Stimulated activated CD8-positive, alpha-beta memory T cell treated with anti-CD3 and anti-CD28 coated beads, Interleukin-7, amount 100 ng/mL, for 1 hour (primary cell): ENCODE measurements at places on chromosomes 2 and 18.

- DNase-seq = no peak
Observed at GRCh38 chr18:57149051-57149450, 2.2 kb downstream of the BOD1L2 start.

DNA sequence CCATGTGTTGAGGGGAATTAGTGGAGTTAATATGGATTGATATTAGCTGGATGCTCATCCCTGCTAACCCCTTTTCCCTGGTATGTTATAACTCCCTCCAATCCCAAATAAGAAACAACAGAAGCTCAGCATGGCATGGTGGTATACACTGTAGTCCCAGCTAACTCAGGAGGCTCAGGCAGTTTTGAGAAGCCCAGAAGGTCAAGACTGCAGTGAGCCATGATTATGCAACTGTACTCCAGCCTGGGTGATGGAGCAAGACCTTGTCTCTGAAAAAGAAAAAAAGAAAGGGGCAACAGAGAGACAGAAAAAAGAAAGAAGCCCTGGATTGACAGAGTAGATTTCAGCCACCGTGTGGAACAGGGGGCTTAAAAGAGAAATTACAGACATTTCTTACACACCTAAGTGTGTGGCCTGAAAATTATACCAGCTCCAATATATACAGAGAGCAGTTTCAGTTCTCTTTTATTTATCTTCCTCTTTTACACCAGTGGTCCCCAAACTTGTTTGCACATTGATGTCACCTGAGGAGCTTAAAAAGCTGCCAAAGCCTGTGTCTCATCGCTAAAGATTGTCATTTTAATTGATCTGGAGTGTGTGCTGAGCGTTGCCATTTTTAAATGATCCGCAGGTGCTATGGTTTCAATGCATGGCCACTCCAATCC, 203.6 kb downstream of the UBE2E3 start:
- no peak for DNase-seq

DNA sequence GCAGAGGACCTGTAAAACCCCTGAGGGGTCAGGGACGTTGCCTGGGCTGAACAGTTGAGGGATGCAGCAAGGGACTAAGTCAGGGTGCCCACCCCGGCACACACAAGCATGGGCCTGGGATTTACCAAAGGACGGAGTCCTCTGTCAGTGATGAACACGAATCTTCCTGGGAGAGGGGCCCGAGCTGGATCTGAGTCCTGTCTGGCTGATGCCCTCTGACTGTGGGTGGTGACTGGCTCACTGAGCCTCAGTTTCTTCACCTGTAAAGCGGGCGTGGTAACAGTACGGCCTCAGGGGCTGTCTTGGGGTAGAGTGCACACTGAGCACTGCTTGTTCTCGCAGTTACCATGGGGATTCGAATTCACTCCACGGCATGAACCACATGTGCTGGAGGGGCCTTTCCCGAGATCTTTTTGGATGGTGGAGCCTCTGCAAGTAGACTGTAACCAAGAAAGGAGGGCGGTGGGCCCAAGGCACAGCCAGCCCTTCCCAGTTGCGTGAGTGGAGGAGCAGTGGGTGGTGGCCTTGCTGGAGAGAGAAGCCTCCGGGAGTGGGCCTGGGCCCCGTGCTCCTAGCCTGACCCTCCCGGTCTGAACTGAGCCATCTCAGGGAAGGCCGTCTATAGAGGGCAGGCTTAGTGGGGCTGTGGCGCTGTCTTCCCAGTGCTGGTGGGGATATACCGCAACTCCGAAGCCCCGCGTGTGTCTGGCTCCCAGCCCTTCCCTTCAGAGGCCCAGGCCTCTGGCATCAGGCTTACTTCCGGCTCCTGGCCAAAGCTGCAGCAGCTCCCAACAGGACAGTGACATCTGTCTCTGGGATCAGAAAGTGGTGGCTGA, 130.8 kb upstream of the HS6ST1 start:
- no peak for DNase-seq

- no peak for DNase-seq
Observed at GRCh38 chr18:68847219-68847837, 49.4 kb downstream of the CCDC102B start.

DNA sequence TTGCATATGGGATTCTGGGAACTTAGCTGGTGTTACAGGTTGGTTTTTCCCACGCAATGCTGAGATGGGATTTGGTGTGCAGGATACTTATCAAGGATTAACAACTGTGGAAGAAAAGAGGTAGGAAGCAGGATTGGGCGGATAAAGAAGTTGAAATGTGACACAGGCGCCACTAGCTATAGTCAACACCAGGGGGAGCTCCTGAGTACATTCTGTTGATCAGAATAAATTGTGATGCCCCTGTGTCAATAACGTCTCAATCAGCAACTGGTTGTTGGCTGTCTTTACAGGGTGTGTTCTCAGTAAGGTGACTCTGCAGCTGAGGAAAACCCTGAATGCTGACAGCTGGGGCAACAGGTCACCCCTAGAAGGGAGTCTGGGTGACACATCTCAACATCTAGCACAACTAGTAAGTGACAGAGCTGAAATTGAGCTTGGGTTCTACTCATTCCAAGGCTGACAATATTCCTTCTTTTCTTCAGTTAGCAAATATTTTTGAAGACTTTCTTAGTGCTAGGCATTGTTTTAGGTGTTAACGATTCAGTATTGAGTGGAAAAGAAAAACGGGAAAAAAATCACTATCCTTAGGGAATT, 143.0 kb downstream of the ARL6IP6 start:
- no peak for DNase-seq

DNA sequence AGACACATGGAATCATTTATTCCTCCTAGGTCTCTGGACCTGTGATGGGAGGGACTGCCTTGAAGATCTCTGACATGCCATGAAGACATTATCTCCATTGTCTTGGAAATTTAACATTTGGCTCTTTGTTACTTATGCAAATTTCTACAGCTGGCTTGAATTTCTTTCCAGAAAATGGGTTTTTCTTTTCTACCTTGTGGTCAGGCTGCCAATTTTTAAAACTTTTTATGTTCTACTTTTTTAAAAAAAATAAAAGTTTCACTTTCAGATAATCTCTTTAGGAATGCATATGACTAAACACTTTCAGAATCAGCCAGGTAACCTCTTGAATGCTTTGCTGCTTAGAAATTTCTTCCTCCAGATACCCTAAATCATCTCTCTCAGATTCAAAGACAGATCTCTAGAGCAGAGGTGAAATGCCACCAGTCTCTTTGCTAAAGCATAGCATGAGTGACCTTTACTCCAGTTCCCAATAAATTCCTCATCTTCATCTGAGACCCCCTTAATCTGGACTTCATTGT, 209.6 kb downstream of the RPRM start:
- no peak for DNase-seq

- no peak for DNase-seq
Observed at GRCh38 chr2:192195548-192196418, 1.1 kb upstream of the TMEFF2 start.

DNA sequence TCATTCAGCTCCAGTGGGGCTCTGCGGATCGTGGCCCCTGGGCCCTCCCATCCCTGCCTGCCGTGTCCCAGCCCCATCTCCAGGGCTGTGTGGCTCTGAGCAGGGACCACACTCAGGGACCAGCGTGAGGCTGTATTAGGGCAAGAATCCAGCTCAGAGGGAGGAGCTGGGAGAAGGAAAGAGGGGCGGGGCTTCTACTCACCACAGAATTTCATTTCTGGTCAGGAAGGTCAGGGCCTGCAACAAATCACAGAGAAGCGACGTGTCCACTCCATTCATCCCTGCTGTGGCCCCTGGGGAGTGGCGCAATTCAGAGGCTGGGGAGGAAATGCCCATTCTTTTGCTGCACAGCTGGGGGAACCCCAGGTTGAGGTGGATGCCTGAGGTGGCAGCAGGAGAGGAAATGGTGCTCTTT, 828 bp downstream of the CIB4 start:
- no peak for DNase-seq

GRCh38 chr18:51162617-51163016, 34.9 kb downstream of the MEX3C start:
- no peak for DNase-seq

DNA sequence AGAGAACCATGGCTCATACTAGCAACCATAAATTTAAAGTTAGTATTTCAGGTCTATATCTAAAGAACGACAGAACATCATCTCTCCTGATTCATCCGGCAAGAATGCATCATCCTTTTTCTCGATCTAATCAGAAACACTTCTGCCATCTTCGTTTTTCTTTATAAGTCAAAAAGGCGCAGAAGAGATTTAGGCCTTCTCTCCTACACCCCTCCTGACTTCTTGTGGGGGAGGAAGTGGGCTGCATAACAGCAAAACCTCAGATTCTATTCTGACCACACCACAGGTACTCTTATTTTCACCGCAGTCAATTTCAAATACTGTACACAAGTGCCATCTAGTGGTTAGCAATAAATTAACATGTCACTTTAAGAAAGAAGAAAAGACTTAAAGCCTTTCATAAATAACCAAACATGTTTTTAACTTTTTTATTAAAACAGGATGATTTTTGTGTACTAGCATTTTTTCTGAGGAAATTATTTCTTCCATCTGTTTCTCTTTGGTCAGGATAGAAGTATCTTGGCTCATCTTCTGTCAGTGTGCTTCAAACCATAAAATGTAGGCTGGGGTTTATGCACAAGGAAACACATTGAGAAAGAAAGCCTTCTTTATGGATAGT, 48.4 kb upstream of the PIK3C3 start:
- no peak for DNase-seq

GRCh38 chr2:64456293-64456692, 2.3 kb downstream of the LGALSL start:
- DNase-seq = no peak

- no peak for DNase-seq
Observed at GRCh38 chr18:9348766-9349165, 14.2 kb downstream of the TWSG1 start.

DNA sequence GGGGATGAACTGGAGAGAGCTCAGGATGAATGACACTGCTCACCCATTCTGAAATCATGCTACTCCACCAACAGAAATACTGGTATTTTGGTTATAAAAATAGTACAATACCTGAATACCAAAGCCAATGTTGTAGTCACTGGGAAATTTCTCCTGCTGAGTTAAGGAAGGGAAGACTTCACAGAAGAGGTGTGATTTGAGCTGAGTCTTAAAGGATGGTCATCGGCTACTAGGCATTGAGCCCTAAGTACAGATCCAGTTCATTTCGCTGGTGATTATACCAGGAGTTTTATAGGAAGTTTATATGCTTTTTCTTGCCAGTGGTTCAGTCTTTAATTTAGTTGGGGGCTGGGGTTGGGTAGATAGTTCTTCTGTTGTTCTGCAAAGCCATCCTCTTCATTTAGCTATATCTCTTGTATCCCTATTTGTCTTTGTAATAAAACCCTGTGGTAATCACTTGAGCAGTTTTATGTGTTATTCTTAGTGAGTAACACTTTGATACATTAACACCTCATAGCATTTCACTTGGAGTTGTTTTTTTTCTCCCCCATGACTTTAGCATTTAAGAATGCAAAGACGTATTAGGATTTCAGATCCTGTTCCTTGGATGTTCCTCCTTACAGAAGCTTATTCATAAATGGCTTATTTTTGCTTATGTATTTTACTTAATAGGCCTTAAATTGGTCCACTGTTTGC, 239.9 kb upstream of the FOSL2 start:
- DNase-seq = no peak

DNA sequence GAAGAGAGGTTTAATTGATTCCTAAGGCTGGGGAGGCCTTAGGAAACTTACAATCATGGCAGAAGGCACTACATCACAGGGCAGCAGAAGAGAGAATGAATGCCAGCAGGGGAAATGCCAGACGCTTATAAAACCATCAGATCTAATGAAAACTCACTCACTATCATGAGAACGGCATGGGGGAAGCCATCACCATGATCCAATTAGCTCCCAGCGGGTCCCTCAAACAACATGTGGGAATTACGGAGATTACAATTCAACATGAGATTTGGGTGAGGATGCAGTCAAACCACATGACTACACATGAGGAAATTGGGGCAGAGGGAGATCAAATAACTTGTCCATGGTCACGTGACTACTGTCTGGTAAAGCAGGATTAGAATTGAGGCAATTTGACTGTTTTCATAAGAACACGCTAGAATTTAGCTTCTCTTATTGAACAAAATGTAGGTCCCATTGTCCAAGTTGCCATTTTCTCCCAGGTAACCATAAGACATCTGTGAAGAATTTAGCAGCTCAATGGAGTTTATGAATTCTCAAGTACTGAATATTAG, 445.1 kb upstream of the CDH20 start:
- no peak for DNase-seq

- no peak for DNase-seq
Observed at GRCh38 chr18:25561918-25562317, 210.0 kb upstream of the ZNF521 start.

DNA sequence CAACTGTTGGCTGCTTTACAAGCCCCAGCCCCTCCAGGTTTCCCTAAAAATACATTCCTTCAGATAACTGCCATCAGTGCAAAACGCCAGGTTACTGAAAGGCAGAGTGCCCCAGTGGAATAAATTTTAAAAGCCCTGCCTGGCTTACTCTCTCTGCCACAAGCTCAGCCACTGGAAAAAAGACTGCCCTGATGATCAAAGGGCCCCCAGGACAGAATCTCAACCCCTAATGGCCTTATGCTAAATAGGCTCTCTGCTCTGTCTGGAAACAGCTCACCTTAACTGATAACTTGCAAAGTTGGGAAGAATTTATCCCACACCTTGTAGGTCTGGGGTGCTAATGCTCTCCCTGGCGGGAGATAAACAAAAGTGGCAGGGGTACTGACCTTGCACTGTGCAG, 33.9 kb downstream of the CFAP53 start:
- DNase-seq = no peak

GRCh38 chr2:151408788-151409600, 708 bp upstream of the RIF1 start:
- no peak for DNase-seq

- no peak for DNase-seq
Observed at GRCh38 chr2:204353823-204354222, 191.5 kb upstream of the PARD3B start.

GRCh38 chr18:59268721-59269562, 4.3 kb downstream of the RAX start:
- no peak for DNase-seq

- no peak for DNase-seq
Observed at GRCh38 chr2:106983305-106983704, 97.3 kb upstream of the ST6GAL2 start.

- DNase-seq = no peak
Observed at GRCh38 chr2:233346930-233347329, 7.4 kb upstream of the DGKD start.

GRCh38 chr2:1860931-1861330, 116.6 kb upstream of the PXDN start:
- DNase-seq = no peak

- DNase-seq = no peak
Observed at GRCh38 chr2:126536605-126537200, 119.3 kb upstream of the GYPC start.

GRCh38 chr2:72915907-72916742, 1.2 kb upstream of the EMX1 start:
- no peak for DNase-seq

DNA sequence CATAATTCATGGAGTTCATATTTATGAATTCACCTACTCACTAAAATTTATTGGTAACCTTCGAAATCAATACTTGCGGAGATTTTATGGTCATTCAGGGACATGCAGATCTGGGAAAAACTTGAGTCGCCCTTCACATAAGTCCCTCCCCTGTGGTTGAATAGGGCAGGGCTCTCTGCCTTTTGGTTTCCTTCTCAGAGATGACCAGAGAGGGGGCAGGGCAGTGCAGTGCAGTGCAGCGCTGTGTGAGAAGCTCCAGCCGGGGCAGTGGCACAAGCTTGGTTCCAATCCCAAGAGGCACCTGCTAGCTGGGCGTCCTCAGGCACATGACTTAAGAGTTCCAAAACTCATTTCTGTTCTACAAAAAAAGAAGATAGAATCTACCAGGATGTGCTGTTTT, 274.4 kb upstream of the RAB6C start:
- no peak for DNase-seq
